ENCODE measurements at places on chromosomes 5 and 9. TPM values are rescaled to one million over a fixed set of nuclear protein-coding genes. Genes with fewer than 3 reads are reported as not detected.
A peak's percentile ranks its signal among the peaks of the same experiment; 100 is the strongest.

- no peak for DNase-seq
These were observed 14.8 kb upstream of the NR3C1 start for GRCh38 chr5:143418140-143418866.

Gene STOM
- 5.4 TPM for total RNA-seq

Gene CARTPT
- total RNA-seq: not detected

Gene SLC22A4
- 3.4 TPM for total RNA-seq

- no peak for DNase-seq
These were observed 2.8 kb downstream of the ST8SIA4 start for GRCh38 chr5:100900142-100900795.

GRCh38 chr5:126624534-126624933 lies 23.8 kb downstream of the PHAX start:
- DNase-seq: peak; percentile 76

Gene SLC24A2
- 0.02 TPM for total RNA-seq

DNA sequence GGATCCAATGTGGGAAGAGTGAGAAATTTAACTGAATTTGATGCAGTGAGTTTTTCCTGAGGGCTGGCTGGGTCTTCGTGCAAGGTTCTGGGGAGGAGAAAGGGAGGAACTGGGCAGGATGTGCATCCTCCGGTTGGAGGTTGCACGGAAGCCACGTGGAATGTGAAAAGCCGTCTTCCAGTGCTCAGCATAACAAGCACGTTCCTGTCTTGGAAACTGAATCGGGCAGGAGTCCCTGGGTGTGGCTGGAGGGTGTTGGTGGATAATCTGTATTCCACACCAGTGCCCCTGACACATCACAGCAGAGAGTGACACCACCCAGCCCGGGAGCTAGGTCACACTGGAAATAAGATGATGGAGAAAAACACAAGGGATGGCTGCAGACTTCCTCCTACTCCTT lies 154.3 kb downstream of the C5orf15 start:
- peak; percentile 26 for DNase-seq

DNA sequence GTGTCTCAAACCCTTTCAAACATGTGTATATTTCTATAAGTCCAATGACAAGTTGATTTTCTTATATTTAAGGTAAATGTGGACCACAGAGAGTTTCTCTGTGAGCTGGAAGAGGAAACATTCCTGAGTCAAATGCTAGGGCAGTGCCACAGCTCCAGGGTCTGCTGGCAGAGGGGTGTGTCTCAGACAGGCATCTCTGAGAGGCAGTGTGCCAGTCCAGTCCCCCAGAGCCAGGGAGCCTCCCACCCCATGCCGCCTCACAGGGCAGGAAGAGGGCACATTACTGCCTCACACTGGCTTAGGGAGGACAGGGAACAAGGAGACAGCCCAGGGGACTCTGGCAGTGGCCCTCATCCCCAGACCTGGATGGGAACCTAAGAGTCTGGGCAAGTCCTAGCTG lies 120.2 kb downstream of the TENT4A start:
- no peak for DNase-seq

Gene GABRA1
- total RNA-seq: not detected

Gene BAAT
- 0.03 TPM for total RNA-seq

DNA sequence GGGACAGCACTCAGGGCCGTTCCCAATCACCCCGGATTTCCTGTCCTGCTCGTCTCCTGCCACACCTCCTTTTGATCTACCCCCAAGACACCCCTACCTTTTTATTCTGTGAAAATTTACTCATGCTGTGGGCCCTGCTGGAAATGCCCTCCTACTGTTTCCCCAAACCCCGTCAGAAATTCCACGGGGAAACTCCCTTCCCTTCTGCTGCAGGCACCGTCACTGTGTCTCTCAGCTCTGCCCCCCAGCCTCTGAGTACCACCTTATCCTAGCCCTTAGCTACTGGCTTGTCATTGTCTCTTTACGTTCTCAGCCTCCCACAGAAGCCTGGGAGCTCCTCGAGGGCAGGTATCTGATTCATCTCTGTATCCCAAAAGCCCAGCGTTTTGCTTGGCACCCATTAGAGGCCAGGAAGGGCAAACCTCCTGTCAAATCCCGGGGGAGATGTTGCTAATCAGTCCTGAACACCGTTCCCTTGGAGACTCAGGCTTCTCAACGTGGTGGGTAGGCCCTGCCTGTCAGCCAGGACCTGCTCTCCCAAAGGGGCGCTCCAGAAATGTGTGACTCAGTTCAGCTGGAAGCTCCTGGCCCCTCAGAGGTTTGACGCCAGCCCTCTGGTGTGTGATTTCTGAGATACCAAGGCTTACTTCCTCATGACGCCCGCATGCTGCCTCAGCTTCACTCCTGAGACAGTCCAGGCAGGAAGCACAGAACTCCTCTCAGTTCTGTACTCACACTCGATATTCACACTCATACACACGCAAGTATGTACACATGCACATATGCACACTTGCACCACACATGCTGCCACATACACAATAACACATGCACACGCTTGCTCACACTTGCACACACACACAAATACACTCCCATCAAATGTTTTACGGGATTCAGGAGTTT lies 50.7 kb upstream of the GRHPR start:
- DNase-seq: peak; percentile 44

DNA sequence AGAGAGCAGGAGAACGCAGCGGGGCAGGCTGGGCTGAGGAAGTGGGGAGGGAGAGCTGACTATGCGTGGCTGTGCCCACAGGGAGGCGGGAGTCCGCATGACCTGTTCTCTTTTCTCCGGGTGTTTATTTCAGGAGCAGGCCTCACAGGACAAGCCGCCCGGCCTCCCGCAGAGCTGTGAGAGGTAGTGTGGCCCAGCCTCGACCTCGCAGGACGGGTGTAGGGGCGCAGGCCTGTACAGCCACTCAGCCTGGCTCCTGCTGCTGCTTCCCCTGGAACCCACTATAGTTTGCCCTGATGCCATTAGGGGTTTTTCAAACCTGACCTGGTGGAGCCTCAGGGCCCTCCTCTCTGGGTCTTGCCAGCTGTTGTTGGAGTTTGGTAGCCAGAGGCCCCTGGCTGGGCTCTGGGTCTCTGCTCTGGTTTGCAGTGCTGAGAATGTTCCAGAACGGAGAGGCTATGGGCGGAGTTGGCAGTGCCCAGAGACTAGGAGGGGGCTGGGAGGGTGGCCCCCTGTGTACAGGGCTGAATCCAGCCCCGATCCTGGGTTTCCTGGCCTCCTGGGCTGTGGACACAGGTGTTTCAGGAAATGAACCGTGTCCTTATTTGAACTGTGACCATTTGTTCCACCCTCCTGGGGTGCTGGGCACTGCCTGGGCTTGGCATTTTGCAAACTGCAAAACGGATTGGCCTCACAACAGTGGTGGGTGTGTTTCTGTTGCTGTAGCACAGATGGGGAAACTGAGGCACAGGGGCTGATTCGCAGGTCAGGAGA lies 78.8 kb downstream of the WNK2 start:
- no peak for DNase-seq

Gene SAXO1
- total RNA-seq: not detected

Gene SLC45A2
- total RNA-seq: not detected

Gene CDH6
- total RNA-seq: not detected

DNA sequence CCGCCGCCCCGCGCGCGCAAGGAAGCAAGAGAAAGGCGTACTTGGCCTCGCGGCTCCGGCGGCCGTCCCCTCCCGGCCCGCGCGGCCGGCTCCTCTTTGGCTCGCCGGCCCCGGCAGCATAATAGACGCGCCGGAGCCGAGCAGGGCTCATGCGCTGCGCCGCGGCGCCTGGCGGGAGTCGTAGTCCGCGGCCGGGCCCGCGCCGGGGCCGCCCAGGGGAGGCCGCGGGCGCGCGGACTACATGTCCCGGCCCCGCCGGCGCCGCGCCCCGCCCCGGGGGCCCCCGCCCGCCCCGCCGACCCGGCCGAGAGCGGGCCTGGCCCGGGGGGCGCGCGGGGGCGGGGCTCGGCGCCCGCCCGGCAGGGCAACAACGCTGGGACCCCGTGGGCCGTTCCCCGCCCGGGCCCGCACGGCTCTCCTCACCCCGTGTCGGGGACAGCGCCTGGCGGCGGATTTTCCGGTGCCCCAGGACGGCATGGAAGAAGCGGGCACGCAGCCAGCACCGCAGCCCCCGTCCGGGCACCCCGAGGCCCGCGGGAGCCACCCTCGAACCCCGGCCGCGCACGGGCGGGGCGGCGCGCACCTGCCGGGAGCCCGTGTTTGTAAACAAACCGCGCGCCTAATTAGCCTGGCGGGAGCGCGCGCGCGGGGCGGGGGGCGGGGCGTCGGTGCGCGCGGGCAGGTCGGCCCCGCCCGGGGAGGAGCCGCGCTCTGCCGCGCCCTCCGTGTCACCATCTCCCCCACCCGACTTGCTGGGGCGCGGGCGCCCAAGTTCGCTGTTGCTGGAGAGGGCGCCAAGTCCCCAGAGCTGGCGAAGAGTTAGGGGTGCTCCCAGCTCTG lies at the start of gene BRD3:
BRD3 (minus strand) TSS at position 123 of the 840 bp plus-strand sequence. CDS start 14,549 bp downstream, outside the sequence.
- DNase-seq: peak; percentile 65

DNA sequence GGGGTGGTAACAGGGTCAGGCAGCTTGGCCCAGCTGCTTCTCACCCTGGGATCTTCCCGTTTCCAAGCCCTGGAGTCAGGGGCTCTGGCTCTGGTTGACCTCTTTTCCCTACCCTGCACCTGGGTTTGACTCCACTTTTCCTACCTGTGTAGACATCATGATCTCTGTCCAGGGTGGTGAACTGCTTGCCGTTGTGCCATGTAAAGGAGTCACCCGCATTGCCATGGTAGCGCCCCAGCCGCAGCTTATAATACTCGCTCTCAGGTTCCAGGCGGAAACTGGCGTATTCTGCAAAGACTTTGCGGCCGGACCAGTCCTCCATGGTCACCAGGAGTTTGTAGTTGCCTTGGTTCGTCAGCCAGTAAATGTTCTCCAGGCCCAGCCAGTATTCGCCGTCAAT lies 30.9 kb downstream of the ANGPTL2 start:
- no peak for DNase-seq

Gene F2RL2
- 2.8 TPM for total RNA-seq

DNA sequence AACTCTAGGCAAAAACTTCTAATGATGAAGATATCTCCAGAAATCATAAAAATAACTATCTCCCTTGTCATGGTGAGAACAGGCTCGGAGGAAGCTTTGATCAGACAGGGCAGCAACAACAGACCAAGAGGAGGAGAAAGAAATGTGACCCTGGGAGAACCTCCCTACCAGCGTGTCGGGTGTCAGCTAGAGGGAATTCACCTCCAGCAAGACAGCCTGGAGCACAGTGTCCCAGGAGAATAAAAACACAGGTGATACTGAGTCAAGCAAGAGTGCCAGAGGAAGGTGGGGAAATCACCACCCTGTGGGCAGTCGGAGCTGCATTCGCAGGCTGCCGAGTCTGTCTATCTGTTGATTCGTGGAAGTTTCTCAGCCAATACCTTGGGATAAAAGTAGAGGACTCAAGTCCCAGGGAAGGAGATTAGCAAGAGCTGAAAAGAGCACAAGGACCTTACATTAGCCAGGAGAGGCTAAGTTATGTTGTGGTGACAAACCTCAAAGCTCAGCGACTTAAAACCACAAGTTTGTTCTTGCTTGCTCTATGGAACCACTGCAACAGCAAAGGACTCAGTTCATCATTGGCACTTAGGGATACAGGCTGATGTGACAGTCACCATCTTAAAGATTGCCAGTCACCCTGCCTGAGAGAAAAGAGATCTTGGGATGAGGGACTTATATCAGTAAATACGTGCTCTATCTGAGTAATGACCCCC lies 598.3 kb downstream of the CCDC171 start:
- no peak for DNase-seq

Gene CWC27
- 13.0 TPM for total RNA-seq

DNA sequence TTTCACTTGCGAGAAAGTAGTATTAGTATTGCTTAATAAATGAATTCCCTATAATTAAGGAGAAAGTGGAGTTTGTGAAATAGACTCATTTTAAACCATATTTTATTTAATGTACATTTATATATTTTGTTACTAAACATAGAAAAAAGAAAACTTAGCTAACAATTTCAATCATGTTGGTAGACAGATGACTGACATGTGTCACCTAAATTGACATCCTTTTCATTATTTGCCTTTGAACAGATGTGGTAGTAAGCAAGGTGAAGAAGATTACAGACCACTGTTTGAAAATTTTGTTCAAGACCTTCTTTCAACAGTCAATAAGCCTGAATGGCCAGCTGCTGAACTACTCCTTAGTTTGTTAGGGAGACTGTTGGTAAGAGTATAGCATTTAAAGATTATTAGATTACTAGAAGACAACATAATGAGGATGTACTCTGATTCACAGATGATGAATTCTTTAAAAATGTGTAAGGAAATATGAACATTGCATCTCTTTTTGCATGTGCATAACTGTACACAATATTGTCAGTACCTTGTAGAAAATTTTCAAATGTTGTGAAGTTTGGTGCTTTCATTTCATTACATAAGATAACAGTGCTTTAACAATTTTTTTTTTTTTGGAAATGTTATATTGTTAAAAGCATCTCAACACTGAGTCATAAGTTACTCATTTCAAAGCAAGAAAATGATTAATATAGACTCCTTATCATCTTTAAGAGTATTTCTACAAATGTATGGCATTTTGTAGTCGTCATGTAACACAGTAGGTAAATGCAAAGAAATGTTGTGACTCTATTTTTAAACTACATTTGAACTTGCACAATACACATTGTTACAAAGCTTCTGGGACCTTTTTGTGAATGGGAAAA lies 139.5 kb downstream of the NIPBL start:
- no peak for DNase-seq

DNA sequence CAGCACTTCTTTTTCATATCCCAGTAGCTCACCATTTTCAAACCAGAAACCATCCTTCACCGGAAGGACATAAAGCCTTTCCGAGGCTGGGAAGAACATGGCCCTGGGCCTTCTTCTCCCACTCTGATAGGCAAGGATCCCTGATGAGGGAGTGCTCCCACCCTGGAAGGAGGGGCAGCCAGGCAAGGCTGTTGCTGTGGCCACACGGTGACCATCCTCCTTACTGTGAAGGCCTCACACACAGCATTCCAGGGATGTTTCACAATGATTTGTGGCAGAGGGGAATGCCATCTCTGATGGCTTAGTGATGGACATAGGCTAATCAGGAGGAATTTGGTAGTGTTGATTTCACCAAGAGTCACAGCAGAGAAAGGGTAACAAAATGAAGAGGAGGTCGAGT lies 130.7 kb downstream of the ADAMTS12 start:
- peak; percentile 21 for DNase-seq

- DNase-seq: peak; percentile 65
These were observed 21.6 kb downstream of the PAEP start for GRCh38 chr9:135582966-135583687.

- DNase-seq: no peak
These were observed 187.1 kb downstream of the TRIM32 start for GRCh38 chr9:116873937-116874914.

- no peak for DNase-seq
These were observed 397.6 kb downstream of the RASEF start for GRCh38 chr9:82665324-82665723.

Gene CDH18
- 0.31 TPM for total RNA-seq

- no peak for DNase-seq
These were observed 15.0 kb downstream of the LPCAT1 start for GRCh38 chr5:1508659-1509290.

Gene CCL27
- not detected for total RNA-seq

GRCh38 chr5:65928322-65928752 lies 2.0 kb downstream of the ERBIN start:
- no peak for DNase-seq

- no peak for DNase-seq
These were observed 72.8 kb upstream of the BOD1 start for GRCh38 chr5:173689171-173689736.

Gene CDH12
- total RNA-seq: 0.30 TPM
